NCI-H1092 (cell line): ENCODE measurements at places on chromosomes 16 and 17.

- DNase-seq = no peak
Measured at GRCh38 chr16:62335356-62335755, 299.1 kb upstream of the CDH8 start.

DNA sequence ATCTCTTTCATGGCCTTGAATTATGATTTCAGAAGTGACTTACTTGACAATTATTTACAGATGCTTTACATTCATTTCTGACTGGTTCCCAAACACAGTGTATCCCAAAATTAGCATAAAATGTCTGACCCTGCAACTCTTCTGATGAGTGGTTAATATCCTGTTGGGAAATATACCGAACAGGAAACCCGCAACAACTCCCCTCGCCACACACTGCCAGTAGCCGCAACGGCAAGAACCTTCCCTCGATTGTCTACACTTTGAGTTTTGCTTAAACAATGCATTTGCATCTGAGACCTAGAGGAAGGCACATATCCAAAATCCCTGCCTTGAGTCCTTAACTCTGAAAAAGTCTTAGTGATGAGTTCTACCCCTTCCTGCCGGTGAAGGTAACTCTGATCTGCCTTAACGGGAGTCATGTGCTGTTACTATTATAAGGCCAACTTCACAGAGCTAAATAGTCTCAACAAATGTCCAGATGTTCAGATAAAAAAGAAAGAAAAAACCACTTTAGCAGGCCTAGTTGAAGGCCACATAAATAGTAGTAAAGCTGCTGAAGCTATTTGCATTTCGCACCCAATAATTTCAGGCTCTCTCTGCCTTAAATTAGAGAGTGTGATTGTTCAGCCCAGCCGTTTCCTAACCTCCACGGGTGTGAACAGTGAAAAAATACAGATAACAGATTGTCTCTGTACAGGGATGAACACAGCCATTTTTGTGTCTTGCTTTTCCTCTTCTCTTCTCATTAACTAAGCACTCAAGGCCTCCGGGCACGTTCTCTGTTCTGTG, 321.1 kb downstream of the HS3ST3B1 start:
- DNase-seq = no peak

DNA sequence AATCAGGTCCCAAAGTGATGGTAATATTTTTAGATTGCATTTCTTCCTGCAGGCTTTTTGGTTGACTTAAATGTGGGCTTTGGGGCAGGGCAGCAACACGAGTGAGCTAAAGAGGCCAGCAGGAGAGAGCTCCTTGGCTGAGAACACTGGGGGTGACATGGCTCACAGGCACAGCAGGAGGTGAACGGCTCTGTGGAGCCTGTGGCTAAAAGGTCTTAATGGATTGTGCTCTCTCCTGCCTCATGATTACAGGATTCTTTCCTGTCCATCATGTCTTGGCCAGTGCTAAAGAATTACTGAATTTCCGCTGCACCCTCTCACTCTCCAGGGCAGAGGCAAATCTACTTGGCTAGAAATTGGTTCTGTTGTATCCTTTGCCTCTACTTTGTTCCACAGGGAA, 366.6 kb downstream of the HS3ST4 start:
- no peak for DNase-seq

DNA sequence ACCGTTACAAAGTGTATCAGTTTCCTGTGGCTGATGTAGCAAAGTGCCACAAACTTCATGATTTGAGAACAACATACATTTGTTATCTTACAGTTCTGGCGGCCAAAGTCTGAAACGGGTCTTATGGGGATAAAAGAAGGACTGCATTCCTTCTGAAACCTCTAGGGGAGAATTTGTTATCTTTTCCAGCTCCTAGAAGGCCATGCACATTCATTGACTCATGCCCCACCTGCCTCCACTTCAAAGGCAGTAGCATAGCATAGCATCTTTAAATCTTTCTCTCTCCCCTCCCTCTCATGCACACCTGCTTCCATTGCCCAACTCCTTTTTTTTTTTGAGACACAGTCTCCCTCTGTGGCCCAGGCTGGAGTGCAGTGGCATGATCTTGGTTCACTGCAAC, 190.7 kb upstream of the DYNLRB2 start:
- DNase-seq = no peak

GRCh38 chr17:35046740-35047283, 16.7 kb downstream of the RFFL start:
- no peak for DNase-seq

DNA sequence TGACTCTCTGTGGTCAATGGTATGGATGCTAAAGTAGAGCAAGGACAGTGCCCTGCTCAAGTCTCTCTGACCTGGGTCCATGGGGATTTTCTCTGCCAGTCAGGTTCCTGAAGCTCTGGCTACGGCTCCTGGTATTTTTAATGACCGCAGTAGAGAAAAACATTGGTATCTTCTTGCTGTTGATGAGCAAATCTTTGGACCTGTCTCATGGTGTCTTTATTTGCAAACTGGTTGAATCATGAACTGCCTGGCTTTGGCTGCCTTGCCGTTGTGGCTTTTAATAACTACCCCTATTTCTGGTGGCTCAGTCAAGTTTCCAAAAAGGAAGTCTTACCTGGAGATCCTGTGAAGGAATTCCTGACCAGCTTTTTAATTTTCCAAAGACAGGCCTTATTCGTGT, 8.7 kb downstream of the FAM234A start:
- no peak for DNase-seq

DNA sequence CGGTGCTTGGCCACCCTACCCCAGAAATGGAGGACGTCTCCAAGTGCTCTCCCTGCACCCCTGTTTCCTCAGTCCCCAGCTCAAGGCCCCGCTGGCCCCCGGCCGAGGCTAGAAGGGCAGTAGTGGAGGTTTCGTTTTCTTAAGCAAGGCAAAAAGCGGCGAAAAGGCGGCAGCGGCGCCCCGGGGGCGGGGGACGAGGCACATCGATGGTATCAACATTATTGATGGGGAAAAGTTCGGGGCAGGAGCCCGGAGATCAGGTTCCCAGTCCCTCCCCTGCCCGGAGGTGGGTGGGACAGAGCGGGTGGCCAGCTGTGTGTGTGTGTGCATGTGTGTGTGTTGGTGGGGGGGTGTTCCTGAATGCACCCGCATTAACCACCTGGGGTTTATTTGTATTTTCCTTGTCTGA, 4.1 kb upstream of the SALL1 start:
- DNase-seq = no peak
